ENCODE measurements at places on chromosomes 12 and 14.

GRCh38 chr12:78398750-78399149, 465.8 kb upstream of the SYT1 start:
- no peak for DNase-seq

DNA sequence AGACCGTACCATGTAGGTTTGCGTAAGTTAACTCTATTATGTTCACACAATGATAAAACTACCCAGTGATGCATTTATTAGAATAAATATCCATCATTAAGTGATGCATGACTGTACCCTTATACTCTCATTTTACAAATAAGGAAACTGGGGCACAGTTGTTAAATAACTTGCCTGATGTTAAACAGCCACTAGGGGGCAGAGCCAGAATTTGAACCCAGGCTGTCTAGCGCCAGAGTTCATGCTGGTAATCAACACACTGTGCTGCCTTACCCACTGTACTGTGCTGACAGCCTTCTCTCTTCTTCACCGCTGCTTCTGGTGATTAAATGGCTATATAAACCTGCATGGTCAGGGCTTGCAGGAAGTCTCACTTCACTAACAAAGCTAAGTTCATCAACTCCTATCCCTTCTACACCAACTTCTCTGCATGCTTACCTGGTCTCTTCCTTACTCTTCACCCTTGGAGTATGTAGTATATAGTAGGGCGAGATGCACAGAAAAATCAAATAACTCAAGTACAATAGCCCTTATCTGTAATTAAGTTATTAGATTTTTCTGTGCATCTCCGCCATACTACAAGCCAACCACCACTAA, 43.6 kb upstream of the APPL2 start:
- no peak for DNase-seq

DNA sequence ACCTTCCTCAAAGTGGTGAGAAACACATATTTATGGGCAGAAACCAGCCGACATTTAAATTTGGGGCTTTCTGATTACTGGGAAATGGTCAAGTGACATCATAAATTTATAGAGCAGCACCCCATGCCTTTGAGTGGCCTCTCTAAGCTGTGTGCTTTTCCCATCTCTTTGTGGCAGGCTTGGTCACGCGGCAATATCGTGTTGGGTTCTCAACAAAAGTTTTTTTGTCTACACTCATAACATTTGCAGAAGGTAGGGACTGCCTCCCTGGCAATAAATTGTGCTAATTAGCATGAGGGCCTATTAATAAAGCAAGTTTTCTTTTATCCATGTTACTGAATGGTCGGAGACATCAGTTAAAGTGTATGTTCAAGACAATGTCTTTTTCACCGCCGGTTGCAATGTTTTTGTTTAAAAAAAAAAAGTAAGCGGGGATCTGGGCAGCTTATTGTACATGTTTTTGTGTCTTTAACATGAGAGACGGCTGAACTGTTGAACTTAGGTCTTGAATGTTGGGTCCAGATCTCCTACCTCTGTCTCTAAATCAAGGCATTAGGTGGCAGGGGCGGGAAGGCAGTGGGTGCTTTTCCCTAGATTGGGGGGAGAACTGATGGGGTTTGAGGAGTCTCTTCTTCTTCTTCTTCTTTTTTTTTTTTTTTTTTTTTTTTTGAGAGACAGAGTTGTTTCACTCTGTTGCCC, 193.3 kb downstream of the PHETA1 start:
- no peak for DNase-seq

DNA sequence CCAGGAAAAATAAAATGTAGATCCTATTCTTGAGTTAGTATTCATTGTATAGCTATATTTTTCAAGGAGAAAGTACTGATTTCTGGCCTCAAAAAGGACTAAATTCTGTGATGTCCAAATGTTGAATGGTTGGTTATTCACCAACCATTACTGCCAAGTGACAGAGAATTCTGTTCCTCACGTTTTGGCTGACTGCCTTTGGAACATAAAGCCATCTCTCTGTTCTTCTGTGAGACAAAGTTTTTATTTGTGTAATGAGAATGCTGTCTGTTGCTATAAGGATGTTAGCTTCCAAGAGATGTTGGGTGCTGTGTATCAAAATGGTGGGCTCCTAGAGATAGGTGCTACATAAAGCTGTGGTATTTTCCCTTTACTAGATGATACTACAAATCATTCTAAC, 9.3 kb downstream of the ZNF410 start:
- no peak for DNase-seq
